ENCODE measurements at places on chromosomes 2 and 18.

GRCh38 chr2:102753563-102754159, 8.2 kb upstream of the TMEM182 start:
- DNase-seq, result no peak

GRCh38 chr2:144460727-144461307, 59.1 kb downstream of the ZEB2 start:
- DNase-seq, result no peak

DNA sequence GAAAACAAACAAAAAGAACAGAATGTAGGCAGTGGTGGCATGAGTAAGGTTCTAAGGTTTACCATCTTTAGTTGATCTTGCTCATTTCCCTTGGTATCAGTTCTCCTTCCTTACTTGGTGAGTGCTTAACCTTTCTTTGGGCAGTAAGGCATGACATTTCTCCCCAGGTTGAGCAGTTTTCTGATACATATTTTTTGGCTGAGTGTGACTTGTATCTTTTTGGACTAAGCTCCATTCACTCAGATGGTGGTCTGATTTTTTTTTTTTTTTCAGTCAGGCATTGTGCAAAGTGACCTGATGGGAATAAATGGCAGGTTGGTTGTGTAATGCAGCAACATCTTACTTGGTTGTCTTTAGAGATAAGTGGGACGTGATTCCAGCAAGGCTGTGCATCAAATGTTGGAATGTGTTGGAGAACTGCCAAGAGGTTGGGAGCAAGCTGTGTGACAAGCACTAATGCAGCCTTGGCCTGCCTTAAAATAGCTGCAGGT, 15.1 kb downstream of the SPTBN1 start:
- DNase-seq, result no peak

DNA sequence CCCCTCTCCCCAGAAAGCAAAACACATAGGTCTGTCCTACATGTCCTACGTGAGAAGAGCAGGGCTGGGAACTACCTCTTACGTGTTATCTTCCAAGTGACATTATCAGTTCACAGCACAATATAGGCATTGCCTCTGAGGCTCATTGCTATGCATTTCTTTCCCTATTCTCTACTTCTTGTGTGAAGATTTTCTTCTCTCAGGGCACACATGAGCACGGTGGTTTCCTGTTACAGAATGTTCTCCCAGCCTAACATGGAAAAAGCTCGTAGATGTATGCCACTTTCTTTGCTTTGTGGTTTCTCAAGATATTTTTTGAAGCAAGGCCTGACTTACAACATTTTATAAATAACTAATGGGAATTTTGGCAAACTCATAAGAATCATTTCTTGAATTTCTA, 19.4 kb upstream of the DSC3 start:
- DNase-seq, result no peak

DNA sequence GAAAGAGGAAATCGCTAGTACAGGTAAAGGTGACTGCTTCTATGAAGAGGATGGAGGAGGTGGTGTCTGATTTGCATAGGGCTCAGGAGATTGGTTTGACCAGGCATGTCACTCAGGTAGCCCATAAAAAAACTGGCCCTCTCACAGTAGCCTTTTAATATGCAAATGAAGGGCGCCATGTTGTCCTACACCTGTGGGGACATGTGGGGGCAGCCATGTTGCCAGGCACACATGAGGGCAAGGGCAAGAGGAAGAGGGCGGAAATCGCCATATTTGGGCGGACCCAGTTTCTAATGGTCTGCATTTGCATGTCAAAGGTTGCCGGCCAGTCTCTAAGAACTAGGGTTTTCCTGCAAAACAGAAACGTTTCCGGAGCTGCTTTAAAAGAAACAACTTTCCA, 1330.6 kb downstream of the DSC3 start:
- no peak for DNase-seq

DNA sequence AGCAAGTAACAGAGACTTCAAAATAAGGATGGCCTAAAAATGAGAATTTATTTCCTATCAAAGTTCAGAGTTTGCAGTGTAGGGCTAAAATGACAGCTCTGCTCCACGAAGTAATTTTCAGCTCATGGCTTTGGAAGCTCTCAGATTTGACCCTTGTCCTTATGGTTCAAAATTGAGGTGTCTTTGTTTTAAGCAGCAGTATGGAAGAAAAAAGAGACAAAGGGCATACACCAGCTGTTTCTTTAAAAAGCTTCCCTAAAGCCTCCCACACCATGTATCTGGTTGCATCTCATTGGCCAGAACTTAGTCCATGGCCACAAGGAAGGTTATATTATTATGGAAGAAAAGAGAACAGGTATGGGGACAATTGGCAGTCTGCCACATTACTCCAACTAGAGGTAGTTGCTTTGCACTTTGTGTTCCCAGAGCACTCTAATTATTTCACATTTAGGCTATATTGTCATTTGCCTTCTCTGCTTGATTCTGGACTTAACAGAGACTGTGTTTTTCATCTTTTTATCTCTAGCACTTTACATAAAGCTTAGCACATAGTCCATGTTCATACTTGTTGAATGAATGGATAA, 180.4 kb downstream of the MCFD2 start:
- no peak for DNase-seq

DNA sequence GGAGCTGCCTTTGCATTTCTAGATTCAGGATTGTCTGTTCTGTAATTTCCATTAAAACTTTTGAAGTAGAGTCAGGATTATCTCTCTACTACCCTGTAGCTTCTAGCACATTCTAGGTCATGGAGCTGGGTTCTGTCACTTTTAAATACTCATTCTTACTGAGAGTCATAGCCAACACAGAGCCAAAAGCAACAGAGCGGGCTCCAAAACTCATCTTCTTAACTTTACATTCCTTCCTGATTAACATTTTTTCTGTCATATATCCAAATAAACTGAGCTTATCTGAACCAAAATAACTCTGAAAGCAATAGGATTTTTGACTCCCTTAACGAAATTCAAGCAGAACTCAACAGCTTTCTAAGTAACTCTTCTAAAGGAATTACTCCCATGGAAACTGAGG, 12.9 kb downstream of the PREPL start:
- no peak for DNase-seq

DNA sequence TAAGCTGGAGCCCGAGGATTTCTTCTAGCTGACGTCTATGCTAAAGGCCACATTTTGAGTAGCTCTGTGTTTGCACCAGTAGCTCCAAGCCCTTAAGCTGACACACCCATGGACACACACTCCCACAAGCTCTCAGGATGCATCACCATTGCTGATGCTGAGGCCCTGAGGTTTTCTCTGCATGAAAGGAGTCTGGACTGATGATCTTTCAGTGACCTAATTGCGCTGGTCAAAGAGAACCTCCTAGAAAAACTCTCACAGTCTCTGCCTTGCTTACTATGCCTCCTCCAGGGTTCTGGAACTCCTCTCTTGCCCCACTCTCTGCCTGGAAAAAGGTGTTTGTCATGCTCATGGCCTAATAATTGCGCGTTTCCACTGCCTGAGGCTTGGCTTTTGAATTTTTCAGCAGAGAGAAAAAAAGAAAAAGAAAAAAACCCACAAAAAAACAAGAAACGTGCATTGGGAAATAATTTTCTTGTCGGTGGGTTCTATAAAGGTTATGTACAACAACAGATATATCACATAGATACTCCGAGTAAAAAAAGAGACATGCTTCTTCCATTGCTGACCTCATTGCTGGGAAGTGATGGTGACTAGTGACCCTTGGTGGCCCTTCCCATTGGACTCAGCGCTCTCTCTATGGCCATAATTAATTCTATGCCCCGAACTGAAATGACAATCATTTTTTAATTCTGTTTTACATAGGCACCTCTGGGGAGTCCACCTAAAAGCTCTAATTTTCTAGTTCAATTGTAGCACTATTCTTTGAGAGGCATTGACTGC, 297.0 kb downstream of the TDRD15 start:
- no peak for DNase-seq

DNA sequence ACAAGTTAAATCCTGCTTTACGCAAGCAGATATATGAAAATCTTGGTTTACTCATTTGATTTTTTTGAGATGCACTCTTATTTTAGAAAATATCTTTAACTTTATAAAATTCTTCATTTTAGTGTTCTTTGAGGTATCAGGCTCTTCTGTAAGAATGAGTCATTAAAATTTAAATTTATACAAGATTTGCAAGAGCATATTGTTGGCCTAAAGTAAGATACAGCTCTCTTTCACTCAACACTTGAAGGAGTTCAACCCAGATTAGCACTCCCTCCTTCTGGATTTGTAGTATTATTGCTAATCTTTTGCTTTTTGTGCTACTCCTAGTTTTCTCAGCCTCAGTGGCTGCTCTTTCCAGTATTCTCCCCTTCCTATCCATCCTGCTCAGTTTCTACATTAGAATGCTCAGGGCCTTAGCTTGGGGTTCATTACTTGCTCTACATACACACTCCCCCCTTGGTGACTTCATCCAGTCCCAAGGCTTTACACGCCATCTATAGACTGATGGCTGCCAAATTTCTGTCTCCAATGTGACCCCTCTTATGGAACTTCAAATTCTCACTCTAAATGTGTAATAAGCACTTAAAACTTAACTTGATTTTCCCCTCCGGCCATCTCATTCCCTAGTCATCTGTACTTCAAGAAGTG, 425.3 kb upstream of the FANCL start:
- no peak for DNase-seq

- no peak for DNase-seq
These were observed 10.4 kb upstream of the UBE2E3 start for GRCh38 chr2:180970016-180970415.

GRCh38 chr18:54742659-54743604, 85.3 kb upstream of the RAB27B start:
- DNase-seq, result no peak

DNA sequence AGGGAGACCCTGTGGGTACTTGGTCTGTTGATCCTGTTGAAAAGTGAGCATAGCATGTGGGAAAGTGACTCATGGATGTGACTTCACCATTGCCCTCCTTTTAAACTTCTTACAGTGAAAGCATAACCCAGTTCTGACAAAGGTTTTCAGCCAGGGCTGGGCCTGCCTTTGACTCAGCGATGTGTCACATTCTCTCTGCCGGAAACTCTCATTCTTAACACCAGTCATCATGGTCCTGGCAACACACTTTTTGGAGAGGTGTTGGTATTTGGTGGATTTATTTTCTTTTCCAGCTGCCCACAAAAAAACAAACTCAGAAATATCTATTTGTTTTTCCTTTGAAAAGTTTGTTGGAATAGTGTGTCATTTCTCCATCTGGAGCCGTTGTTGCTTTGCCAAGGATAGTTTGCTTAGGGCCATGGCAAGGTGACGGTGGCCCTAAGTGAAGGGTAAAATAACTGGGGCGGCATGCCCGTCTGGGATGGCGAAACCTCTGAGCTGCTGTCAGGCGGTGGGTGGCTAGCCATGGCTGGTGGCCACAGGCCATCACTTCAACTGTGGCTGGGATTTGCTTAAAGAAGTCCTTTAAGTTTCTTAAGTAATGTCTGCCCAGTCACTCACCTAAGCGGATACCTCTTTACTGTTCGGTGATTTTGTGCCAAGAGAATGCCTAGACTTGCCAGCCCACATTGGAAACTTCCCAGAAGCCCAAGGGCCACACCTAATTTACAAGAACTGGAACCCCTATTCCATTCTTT, 123.3 kb downstream of the LTBP1 start:
- DNase-seq, result no peak

DNA sequence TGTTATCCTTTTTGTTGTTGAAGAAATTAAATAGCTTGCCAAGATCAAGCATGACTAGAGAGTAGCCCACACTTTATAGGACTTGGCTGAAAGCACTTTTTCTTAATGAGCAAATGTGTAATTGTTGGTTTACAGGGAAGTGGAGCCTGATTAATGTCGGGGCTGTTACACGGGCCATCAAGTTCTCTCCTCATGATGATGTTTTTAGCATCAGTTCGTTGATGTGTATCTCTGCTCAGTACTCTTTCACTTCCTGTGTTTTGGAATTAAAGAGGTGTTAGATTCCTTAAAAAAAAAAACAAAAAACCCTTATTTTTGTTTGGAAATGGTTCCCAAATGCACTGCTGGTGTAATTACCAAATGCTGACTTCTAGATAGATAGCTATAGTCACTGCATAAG, 114.2 kb downstream of the PTPRM start:
- DNase-seq, result no peak

DNA sequence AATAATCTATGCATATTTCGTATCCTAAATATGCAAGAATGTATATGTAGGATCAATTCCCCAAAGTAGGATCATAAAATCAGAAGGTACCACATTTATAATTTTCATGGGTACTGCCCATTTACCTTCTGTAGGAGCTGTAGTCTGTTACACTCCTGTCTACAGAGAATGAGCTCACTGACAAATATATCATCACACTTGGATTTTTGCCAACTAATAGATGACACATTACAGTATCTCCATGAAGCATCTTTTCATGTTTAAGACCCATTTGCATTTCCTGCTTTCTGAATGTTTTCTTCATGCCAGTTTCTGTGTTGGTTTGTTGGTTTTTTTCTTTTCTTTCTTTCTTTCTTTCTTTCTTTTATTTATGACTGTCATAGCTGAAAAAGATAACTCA, 70.9 kb upstream of the EML6 start:
- DNase-seq, result no peak

- DNase-seq, result no peak
These were observed 43.4 kb upstream of the MTCL1 start for GRCh38 chr18:8661754-8662559.

DNA sequence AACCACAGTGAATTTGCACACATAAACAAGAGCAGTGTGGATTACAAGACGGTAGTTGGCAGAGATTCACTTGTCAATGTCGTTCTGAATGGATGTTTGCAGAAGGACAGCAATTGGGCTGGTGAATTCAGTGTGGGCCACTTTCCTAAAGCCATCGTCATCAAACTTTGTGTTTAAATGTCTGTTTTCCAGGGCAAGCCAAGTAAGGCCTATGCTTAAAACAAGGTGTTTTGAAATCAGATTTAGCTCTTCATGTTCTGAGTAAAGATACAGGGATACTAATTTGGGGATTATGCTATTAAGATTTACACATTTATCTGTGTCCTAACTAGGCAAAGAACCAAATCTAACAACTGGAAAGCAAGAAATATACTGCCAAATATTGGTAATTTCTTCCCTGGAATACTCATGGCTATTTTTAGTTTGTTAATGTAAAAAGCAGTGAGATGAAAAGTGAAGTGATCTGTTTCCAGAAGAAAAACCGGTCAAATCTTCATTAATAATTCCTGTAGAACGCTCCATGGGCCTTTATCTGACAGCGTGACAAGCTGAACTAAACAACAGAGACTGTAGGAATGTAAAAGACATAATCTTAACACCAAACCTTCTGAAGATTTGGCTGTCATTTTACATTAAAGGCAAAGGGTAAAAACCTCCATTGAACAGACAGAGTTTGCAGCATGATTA, 175.7 kb downstream of the ICOS start:
- DNase-seq, result no peak
